Neural crest cell (in vitro differentiated cells): ENCODE measurements at places on chromosomes 2 and 18.
A peak's percentile ranks its signal among the peaks of the same experiment; 100 is the strongest.

DNA sequence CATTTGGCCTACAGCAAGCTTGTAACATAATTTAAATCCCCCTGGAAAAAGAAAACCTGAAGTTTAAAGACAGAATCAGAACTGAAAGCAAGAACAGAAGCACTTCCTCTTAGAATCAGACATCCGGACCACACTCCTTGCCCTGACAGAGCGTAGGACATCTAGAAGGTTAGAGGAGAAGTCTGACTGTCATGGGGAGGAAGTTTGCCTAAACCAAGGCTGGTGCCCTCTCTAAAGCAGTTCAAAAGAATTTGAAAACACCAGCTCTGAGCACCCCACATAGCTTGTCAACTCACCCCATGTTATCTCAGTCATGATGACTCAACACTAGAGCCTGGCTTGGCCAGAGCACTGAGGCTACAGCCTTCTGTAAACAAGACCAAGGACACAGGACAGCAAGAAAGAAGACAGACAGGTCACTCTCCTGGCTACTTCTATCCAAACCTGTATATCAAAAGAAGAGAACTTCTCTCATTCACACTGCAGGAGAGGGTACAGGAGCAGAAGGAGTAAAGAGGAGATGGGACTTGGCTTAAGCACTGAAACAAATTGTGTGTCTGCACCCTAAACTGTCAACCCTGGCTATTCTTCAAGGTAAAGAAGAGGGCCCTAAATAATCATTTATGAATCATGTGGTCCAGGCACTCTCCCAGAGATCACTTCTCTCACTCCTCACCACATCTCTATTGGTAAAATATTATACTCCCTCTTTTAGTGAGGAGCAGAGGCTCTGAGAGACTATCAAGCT is 198.6 kb downstream of the MEMO1 start:
- H3K4me1 ChIP-seq = no peaks in the 10 kb centered on the region
- H3K36me3 ChIP-seq = no peaks in the 10 kb centered on the region
- no peaks in the 10 kb centered on the region for H3K27me3 ChIP-seq
- no peak overlapping the region for H3K27ac ChIP-seq

GRCh38 chr2:81395746-81396145 is 1091.2 kb upstream of the LRRTM1 start:
- DNase-seq = no peak
- H3K27me3 ChIP-seq = no peaks in the 10 kb centered on the region
- H3K27ac ChIP-seq = no peak overlapping the region
- H3K4me1 ChIP-seq = no peaks in the 10 kb centered on the region

- no peak for DNase-seq
- no peak overlapping the region for H3K4me3 ChIP-seq
- H3K4me1 ChIP-seq = peaks cover 9% of the 10 kb centered on the region
Measured at GRCh38 chr2:28631514-28632206, 120.0 kb upstream of the PPP1CB start.

GRCh38 chr18:72636611-72637010 is 92.5 kb upstream of the CBLN2 start:
- H3K4me1 ChIP-seq = peaks cover 5% of the 10 kb centered on the region
- peaks cover 4% of the 10 kb centered on the region for H3K27me3 ChIP-seq
- H3K36me3 ChIP-seq = no peaks in the 10 kb centered on the region
- H3K4me3 ChIP-seq = no peak overlapping the region
- no peak for DNase-seq
- no peak overlapping the region for H3K27ac ChIP-seq

DNA sequence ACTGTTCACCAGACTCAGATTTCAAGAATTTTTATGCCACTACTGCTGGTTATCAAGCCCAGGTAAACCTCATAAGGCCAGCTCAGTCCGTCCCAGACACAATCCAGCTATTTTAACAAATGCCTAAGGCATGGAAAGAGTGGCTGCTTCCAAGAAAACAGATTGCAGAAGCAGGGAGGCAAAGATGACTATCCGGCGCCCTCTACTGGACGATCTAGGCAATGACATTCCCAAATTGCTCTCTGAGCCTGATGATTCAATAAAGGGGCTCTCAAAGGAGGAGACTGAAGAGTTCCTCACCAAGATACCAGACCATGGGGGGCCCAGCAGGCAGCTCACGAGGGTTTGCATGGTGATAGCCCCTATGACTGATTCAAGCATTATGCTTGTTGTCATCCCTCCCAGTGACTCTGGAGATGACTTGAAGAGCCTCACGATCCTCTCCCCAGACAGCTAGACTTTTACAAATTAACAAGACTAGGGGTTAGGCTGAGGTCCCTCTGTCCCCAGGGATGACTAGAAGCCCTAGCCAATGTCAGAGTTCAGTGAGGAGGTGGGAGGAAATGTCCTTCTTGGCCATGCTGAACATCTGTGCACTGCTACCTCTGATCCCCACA is 25.0 kb downstream of the SERPINB8 start:
- no peaks in the 10 kb centered on the region for H3K27me3 ChIP-seq
- no peaks in the 10 kb centered on the region for H3K4me1 ChIP-seq
- H3K27ac ChIP-seq = no peak overlapping the region

GRCh38 chr2:180040146-180040925 is 33.2 kb upstream of the CWC22 start:
- no peak for DNase-seq
- no peak overlapping the region for H3K4me3 ChIP-seq
- peaks cover 4% of the 10 kb centered on the region for H3K4me1 ChIP-seq
- no peaks in the 10 kb centered on the region for H3K36me3 ChIP-seq
- H3K27ac ChIP-seq = no peak overlapping the region

- peak overlapping the region; percentile 15 for H3K4me3 ChIP-seq
- peaks cover 48% of the 10 kb centered on the region for H3K4me1 ChIP-seq
- H3K27ac ChIP-seq = no peak overlapping the region
- peaks cover 44% of the 10 kb centered on the region for H3K27me3 ChIP-seq
- H3K36me3 ChIP-seq = no peaks in the 10 kb centered on the region
- no peak for DNase-seq
Measured at GRCh38 chr2:161241894-161242293, 66.3 kb upstream of the PSMD14 start.

DNA sequence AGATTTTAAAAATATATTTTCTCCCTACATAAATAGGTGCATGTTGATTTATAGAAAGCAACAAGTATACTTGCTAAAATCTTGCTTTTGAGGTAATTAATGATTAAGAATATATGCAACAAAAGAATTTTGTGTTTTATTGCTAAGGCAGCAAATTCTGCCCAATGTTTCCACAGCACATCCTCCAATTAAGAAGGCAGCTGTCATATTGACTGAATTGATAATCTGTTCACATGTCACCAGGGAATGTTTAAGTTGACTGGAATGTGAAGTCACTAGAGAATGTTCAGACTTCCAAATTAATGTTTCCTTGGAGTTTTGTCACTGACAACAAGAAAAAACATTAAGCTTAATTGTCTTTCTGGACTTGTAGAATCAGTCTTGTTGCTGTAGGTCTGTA is 1602.7 kb upstream of the SLC39A10 start:
- no peak overlapping the region for H3K27ac ChIP-seq
- no peaks in the 10 kb centered on the region for H3K27me3 ChIP-seq
- H3K4me1 ChIP-seq = no peaks in the 10 kb centered on the region
- H3K36me3 ChIP-seq = no peaks in the 10 kb centered on the region
- DNase-seq = no peak

DNA sequence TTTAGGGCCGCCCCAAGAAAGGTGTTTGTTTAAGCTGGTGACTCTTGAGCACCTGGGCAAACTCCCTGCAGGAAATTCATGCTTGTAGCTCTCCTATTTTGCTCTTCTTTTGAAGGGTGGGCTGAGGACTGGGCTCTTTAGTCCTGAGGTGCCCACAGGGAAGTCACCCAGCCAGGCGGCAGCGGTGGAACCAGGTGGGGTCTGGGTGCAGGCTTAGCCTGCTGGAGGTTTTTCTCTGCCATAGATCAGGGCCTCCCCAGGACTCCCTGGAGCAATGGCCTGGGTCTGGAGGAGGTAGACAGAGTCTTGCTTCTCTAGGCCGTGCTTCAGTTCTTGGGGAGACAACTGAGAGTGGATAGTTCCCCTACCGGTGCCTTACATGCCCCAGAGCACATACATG is 99.9 kb downstream of the CLIP4 start:
- no peak overlapping the region for H3K27ac ChIP-seq
- DNase-seq = no peak
- peaks cover 5% of the 10 kb centered on the region for H3K4me1 ChIP-seq
- no peaks in the 10 kb centered on the region for H3K36me3 ChIP-seq

- H3K36me3 ChIP-seq = no peaks in the 10 kb centered on the region
- H3K4me3 ChIP-seq = no peak overlapping the region
- H3K27me3 ChIP-seq = no peaks in the 10 kb centered on the region
- no peaks in the 10 kb centered on the region for H3K4me1 ChIP-seq
- no peak for DNase-seq
- H3K27ac ChIP-seq = no peak overlapping the region
Measured at GRCh38 chr18:61379827-61380226, 46.6 kb downstream of the CDH20 start.

DNA sequence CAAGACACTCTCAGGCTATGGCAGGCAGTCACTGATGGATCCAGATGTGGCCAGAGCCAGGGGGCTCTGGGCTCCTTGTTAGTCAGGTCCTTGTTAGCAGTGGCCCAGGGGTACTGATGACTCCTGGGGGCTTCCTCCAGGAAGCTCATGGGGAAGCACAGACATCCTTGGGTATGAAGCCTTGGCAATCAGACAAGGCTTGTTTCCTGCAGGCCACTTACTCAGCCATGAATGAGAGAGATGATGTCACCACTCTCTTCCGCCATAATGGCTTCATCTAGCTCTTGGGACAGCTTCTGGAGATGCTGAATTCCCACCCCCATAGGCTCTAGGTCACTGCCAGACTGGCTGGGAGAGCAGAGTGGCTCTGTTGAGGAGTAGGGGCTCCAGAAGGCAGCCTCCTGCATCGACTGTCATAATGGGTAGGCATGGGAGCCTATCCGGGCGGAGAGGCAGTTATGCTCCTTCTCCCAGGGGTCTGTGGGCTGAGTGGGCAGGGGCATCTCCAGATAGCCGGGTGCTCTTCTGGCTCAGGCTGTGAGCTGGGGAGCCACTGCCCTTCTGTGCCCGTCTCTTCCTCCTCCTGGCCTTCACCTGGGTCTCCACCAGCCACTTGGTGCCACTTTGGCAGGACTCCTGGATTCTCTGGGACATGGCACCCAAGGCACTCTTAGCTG is 40.2 kb upstream of the BMPR2 start:
- H3K27me3 ChIP-seq = no peaks in the 10 kb centered on the region
- H3K4me3 ChIP-seq = no peak overlapping the region
- H3K36me3 ChIP-seq = no peaks in the 10 kb centered on the region
- DNase-seq = no peak

DNA sequence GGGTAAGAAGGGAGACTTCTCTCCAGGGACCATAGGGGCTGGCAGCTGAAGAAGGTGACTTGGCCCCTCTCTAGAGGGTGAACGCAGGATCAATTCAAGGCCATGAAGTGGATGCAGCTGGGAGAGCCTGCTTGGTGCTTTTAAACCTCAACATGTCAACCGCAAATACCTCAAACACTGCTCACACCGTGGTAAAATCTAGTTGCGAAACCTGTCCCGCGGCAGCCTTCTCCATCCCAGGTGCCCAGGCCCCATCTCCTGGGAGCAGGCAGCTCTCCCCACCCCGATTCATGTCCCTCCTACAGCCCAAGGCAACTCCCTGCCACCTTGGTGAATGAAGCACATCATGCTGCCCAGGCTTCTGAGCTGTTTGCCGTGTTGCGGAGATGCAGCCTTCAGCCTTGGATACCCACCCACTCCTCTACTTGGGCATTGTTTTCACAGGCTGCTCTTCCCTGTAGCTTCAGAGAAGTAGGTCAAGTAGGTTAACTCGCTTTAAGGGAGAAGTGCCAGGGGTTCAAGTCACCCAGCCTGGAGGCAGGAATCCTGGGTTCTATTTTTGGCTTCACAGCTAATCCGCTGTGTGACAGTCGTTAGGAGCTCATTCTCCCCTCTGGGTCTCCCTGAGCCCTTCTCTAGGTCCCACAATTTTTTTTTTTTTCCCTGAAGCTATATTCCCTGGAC is 6.2 kb upstream of the EFR3B start:
- H3K27ac ChIP-seq = no peak overlapping the region
- no peaks in the 10 kb centered on the region for H3K36me3 ChIP-seq
- peaks cover 11% of the 10 kb centered on the region for H3K27me3 ChIP-seq
- DNase-seq = no peak
- H3K4me3 ChIP-seq = no peak overlapping the region
- H3K4me1 ChIP-seq = peaks cover 17% of the 10 kb centered on the region

DNA sequence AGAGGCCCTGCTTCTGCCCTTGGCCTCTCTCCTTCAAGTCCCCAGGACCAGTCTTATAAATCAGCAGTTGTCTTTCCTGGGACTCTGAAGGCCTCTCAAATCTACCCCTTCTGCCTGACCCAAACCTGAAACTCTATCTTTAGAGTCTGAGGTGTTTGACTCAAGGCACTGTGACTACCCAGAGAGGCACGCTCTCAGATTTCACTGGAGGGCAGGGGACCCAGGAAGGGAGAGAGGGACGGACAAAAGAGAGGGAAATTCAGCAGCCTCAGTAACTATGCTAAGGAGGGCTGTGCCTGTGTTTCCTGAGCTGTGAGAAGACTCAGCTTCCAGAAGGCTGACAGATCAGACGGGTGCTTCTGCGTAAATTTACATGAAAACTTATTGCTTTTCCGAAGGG is 217.8 kb downstream of the HAUS1 start:
- H3K36me3 ChIP-seq = no peaks in the 10 kb centered on the region
- no peak overlapping the region for H3K4me3 ChIP-seq
- no peak for DNase-seq
- peaks cover 24% of the 10 kb centered on the region for H3K4me1 ChIP-seq

DNA sequence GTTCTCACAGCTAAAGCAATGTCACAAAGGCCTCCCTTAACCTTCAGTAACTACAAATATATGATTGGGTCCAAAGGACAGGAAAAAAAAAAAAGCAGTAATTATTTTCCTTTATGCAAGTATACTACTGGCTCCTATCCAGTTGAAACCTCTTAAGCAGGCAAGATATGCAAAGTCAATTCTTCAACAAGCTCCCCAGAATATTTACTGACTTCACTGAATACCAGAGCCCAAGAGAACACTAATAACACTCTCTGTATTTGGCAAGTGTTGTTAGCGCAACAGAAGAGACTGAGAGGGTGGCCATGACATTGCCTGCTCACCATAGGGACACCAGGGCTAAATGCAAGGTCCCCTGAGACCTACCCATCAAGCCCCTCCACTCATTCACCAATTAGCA is 74.5 kb downstream of the AP1S3 start:
- no peak overlapping the region for H3K4me3 ChIP-seq
- no peak overlapping the region for H3K27ac ChIP-seq
- peaks cover 19% of the 10 kb centered on the region for H3K4me1 ChIP-seq
- H3K36me3 ChIP-seq = no peaks in the 10 kb centered on the region
- DNase-seq = no peak
